ENCODE measurements at places on chromosomes 3 and 15. TPM values are rescaled to one million over a fixed set of nuclear protein-coding genes. Genes with fewer than 3 reads are reported as not detected.

DNA sequence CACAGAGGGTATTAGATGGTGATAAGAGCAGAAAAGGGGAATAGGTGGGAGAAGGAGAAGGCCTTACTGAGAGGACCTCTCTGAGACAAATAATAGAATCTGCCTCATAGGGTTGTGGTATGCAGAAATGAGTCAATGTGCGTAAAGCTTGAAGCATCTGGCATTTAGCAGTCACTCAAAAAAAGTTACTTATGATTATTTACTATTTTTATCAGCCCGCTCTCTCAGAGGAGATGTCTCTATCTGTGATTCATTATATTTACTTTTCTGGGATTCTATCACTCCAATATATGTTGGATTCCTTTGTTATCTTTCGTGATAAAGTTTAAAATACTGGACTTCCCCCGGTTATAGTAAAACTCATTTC, 4.6 kb upstream of the TM4SF1 start:
- DNase-seq = no peak

GRCh38 chr15:61584410-61584809, 355.3 kb upstream of the RORA start:
- DNase-seq = no peak

GRCh38 chr3:23640471-23641146, 165.1 kb upstream of the UBE2E1 start:
- DNase-seq = no peak

DNA sequence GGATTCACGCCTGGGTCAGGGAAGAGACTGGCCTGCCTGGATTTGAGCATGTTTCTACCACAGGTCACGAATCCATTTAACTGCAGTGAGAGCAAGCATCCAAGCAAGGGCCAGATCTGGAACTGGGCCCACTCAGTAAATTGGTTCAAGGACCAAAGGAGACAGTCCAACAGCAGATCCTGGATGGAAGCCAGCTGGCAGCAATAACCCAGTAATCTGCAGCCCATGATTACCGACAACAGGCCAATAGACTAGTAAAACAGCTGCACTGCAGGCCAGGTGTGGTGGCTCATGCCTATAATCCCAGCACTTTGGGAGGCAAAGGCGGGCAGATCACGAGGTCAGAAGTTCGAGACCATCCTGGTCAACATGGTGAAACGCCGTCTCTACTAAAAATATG, 11.8 kb downstream of the SAMD7 start:
- no peak for DNase-seq

GRCh38 chr3:197428952-197429351, 126.8 kb downstream of the BDH1 start:
- DNase-seq = no peak

DNA sequence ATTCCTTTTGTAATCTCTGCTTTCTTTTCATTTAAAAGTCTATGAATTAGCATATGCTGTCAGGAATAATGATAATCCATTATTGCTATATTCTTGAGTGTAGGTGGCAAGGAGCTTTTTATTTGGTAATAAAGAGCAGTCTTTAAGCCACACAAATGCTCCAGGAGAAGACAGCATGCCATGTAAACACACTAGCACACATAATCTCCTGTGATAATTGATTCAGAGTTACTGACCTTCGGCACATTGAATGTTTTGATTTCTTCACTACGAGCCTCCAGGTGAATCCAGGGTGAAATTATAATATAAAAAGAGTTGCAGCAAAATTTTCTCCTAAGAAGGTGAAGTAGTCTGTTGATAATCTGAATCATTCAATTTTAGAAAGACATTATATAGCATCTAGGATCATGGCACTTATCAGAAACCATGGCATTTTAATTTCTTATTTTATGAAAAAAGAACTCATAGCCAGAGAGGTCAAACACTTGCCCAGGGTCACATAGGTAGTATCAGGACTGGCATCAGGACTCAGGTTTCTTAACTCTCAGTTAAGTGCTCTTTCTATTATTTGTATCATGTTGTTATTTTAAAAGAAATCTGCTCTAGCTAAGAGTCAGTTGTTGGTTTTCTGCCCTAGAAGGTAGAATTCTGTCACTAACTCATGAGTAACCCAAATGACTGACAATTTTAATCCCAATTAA, 21.3 kb upstream of the DHX36 start:
- no peak for DNase-seq

DNA sequence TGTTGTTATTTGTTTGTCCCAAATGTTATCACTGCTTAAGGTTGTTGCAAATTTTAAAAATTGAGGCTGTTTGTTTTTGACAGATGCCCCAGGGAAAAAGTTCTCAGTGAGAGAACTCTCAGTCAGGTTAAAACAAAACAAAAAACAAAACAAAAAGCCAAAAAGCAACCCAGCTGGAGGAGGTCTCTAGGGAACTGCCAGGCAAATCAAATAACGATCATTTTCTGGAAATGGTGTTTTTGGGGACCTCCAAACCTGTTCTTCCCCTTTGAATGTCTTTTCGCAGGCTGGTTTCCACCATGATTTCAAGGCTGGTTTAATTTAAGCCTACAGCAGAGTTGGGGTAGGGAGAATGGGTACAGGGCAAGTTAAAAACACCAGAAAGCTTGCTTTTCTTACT, 27.2 kb downstream of the SPINK8 start:
- DNase-seq = no peak

- DNase-seq = no peak
Measured at GRCh38 chr15:40618906-40619305, 24.9 kb downstream of the KNL1 start.

- DNase-seq = no peak
Measured at GRCh38 chr15:81819924-81820635, 225.7 kb downstream of the MEX3B start.

- DNase-seq = no peak
Measured at GRCh38 chr3:130423064-130423463, 77.6 kb downstream of the COL6A5 start.

- DNase-seq = no peak
Measured at GRCh38 chr3:12226031-12226430, 62.8 kb upstream of the PPARG start.

GRCh38 chr3:157423337-157423736, 13.3 kb upstream of the PTX3 start:
- no peak for DNase-seq

GRCh38 chr3:173938616-173939015, 541.1 kb downstream of the NLGN1 start:
- no peak for DNase-seq

GRCh38 chr15:74888716-74889115, 1.1 kb upstream of the MPI start:
- no peak for DNase-seq

DNA sequence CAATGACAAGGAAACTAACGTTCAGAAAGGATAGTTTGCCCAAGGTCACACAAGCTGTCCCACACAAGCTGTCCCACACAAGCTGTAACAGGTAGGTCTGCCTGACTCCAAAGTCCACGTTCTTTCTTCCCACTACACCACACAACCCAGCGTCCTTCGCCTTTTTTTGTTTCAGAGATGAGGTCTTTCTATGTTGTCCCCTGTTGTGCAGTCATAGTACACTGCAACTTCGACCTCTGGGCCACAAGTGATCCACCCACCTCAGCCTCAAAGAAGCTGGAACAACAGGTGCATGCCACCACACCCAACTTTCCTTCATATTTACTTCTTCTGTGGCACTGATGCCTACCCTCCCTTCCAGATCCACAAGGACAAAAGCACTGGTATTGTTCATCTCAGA, 21.4 kb downstream of the MB21D2 start:
- no peak for DNase-seq

DNA sequence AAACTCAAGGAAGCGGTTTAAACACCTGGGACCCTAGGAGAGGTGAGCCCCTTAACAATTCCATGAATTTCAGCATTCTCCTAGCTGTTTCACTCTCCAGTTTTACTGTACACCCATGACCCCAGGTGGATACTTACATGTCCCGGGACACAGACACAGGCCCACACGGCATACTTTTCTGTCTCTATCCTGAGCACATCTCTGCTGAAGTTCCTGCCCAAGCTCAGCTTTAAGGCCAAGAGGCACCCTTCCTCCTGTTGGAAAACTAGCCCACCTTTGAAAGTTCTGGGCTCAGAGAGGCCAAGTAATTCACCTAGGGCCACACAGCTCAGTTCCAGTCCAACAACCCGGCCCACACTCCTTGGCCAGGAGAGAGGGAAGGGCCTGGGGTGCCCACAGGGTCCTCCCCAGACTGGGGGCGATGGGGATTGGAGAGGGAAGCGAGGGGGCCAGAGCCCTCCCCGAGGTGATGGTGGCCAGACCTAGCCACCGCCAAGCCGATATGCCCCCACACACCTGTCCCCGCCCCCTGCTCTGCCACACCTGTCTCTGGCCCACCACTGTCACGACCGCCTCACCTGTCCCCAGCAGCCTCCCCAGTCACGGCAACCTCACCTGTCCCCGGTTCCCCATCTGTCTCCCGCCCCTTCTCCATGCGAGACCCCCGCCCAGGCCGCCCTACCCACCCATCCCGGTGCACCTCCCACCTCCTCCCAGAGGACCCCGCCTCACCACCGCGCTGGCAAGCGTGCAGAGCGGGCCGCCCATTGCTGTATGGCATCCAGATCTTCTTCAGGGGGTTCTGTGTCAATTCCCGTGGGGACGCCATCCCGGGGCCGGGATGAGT, 431 bp downstream of the PFKFB4 start:
- DNase-seq = peak; percentile 36

- DNase-seq = no peak
Measured at GRCh38 chr15:66713843-66714508, 11.9 kb downstream of the SMAD6 start.

- no peak for DNase-seq
Measured at GRCh38 chr3:37985637-37986320, 4.8 kb upstream of the VILL start.

GRCh38 chr3:134880431-134880830, 85.4 kb downstream of the EPHB1 start:
- DNase-seq = no peak

GRCh38 chr15:45799508-45799907, 164.7 kb downstream of the SQOR start:
- no peak for DNase-seq

GRCh38 chr3:12966847-12967605, 106.2 kb downstream of the IQSEC1 start:
- no peak for DNase-seq

DNA sequence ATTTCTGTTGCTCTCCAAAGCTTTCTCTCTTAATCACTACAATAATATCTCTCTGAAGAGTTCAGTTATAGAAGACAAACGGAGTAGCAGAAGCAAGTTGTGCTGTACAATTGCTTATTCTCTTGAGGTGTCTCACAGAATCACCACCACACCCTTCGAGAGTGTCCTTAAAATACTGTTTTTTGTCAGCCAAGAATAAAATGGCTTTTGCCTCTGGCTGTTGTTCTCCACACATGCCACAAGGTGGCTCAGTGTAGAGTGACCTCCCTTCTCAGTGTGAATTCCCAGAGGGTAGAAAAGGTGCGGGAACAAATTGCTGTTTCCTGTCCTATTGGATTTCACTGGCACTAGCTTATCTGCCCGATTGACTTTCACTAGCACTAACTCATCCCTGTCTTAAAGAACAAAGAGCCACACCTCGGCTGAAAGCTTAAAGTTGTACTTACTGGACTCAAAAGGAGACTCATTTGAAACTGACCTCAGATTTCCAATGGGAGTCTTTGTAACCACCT, 134.2 kb upstream of the SATB1 start:
- peak; percentile 12 for DNase-seq

GRCh38 chr3:452221-452620, 255.7 kb downstream of the CHL1 start:
- no peak for DNase-seq

- no peak for DNase-seq
Measured at GRCh38 chr3:66527246-66527645, 26.4 kb upstream of the LRIG1 start.

DNA sequence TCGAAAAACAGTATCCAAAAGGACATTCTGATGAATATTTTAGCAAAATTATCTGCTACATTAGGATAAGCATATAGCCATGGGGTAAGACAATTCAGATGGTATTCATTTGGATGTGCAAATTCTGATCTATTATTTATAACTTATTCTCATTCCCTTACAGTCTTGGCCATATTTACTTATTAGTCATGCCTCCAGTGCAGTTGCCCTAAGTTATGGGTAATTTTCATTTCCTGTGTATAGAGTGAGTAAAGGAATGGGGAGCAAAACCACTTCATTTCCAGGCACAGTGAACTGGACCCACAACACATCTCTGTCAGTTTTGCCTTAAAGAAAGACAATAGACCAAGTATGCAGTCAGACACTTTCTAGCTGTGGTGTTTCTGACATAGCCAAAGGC, 134.3 kb downstream of the POLQ start:
- DNase-seq = no peak

DNA sequence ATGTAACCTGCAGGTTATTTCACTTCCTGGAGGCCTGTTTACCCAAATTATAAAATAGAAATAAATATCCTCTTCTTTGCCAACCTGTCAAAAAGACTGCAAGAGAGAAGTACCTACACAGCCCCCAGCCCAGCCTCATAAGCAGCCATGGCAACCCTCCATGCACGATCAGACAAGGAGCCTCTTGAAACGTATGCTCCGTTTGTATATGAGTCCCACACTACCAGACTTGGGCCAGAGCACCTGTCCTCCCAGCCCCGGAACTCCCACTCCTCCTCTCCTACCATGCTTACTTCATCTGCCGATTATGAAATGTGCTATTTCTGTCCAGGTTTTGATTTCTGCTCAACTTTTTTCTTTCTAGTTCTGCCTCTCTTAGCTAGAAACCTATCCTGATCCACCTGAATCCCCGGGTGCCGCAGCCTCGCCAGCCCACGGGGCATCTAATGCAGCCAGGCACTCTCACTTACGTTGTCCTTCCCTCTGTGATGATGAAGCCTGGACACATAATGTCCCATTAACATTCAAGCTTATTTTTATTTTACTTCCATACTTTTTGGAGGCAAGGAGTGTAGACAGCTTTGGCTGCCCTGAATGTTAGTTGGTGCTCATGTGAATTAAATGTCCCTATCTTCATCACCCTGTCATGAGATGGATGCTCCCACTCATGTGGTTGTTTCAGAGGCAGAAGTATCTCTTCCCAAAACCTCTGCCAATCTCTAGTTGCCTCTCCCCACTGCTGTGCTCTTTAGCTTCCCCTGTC, 73.8 kb downstream of the MB21D2 start:
- DNase-seq = no peak

GRCh38 chr3:33315826-33316225, 38.6 kb downstream of the FBXL2 start:
- no peak for DNase-seq

DNA sequence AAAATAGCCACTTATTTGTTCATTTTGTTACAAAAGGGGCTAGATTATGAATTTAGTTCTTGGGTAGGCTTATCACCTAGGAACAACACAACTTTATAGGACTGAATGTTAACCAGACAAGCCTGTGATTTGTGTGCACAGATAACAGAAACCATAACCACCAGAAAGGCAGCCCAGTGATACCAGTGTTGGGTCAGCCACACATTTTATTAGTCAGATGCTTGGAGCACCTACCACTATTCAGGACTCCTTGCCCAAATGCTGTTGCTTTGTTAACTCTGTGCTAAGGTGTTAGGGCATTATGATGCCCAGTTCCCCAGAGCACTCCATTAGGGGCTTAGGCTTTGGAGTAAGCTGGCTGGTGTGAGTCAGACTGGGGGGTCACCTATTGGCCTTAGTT, 22.5 kb downstream of the PLCL2 start:
- no peak for DNase-seq

The RTP1 gene
- total RNA-seq = not detected

The ADAMTS9 gene
- not detected for total RNA-seq

The GPR27 gene
- not detected for total RNA-seq

The OSTN gene
- not detected for total RNA-seq

The ZNF197 gene
- total RNA-seq = 7.0 TPM

The AGBL1 gene
- not detected for total RNA-seq

The MAGEL2 gene
- total RNA-seq = not detected

The MME gene
- total RNA-seq = 0.54 TPM

The GOLGA6D gene
- 0.27 TPM for total RNA-seq

The FAM43A gene
- total RNA-seq = 3.5 TPM

The KCNAB1 gene
- not detected for total RNA-seq

The HYAL1 gene
- total RNA-seq = 0.32 TPM

The TNIK gene
- 66.3 TPM for total RNA-seq

Measured in naive thymus-derived CD4-positive, alpha-beta T cell (primary cell).